ENCODE measurements at places on chromosomes 7 and 10.

DNA sequence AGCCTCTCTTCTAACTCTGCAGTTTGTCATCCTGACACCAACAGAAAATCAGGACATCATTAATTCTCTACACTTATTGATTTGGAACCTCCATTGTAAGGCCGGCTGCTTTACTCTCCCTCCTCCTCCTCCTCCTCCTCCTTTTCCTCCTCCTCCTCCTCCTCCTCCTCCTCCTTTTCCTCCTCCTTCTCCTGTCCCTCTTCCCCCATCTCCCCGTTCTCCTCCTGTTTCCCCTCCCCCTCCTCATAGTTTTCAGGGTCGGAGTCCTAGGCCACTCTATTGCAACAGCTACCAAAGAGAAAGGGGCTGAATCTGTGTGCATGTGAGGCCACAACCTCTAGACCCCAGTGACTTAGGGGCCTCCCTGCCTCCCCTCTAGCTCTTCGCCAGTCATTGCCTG is 136.1 kb downstream of the HECW1 start:
- H3K36me3 ChIP-seq, result no peaks in the 10 kb centered on the region
- H3K4me1 ChIP-seq, result no peaks in the 10 kb centered on the region
- no peak overlapping the region for H3K4me3 ChIP-seq
- H3K27me3 ChIP-seq, result no peaks in the 10 kb centered on the region

GRCh38 chr7:23093546-23093945 is 12.0 kb upstream of the KLHL7 start:
- no peaks in the 10 kb centered on the region for H3K27me3 ChIP-seq
- DNase-seq, result no peak
- H3K4me1 ChIP-seq, result peaks cover 18% of the 10 kb centered on the region
- no peaks in the 10 kb centered on the region for H3K36me3 ChIP-seq
- peak overlapping the region; percentile 60 for H3K27ac ChIP-seq
- no peak overlapping the region for H3K4me3 ChIP-seq

- no peaks in the 10 kb centered on the region for H3K36me3 ChIP-seq
- DNase-seq, result no peak
- H3K4me3 ChIP-seq, result no peak overlapping the region
- H3K27me3 ChIP-seq, result no peaks in the 10 kb centered on the region
- no peaks in the 10 kb centered on the region for H3K4me1 ChIP-seq
- no peak overlapping the region for H3K27ac ChIP-seq
These were observed 38.6 kb downstream of the TMEM106B start for GRCh38 chr7:12249706-12250105.

DNA sequence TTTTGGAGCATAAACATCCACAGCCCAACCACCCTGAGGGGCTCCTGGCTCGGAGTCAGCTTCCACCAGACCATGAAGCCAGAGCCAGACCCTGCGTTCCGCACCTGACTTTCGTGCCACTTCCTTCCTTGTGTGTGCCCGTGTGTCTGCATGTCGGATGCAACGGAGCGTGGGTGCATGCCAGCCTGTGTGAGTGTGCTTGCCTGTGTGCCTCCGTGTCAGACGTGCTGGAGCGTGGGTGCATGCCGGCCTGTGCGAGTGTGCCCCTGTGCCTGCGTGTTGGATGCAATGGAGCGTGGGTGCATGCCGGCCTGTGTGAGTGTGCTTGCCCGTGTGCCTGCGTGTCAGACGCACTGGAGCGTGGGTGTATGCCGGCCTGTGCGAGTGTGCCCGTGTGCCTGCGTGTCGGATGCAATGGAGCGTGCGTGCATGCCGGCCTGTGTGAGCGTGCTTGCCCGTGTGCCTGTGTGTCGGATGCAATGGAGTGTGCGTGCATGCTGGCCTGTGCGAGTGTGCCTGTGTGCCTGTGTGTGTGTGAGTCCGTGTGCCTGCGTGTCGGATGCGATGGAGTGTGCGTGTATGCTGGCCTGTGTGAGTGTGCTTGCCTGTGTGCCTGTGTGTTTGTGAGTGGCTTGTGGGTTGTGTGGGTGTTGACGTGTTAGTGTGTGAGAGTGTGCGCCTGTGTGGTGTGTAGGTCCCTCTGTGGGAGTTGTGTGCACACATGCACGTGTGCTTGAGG is 28.1 kb upstream of the KNDC1 start:
- DNase-seq, result peak; percentile 31
- no peaks in the 10 kb centered on the region for H3K27me3 ChIP-seq
- H3K4me1 ChIP-seq, result no peaks in the 10 kb centered on the region
- no peak overlapping the region for H3K4me3 ChIP-seq
- no peaks in the 10 kb centered on the region for H3K36me3 ChIP-seq
- no peak overlapping the region for H3K27ac ChIP-seq

DNA sequence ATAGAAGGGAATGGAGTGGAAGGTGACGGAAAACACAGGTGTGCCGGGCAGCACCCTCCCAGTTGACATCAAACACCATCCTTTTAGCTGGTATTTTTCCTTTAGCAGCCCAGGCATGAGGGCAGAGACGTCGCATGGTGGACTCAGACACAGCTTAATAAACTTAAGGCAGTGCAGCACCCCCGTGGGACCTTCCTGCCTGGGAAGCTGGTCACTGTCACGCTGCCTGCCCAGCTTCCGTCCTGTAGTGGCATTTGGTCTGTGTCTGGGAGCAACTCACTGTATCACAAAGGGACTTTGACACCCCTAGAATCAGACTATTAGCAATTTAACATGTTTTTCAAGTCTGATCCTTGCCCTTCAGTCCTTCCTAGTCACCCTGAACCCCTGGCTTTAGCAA is 35.8 kb downstream of the IL15RA start:
- no peak for DNase-seq
- no peak overlapping the region for H3K4me3 ChIP-seq
- H3K4me1 ChIP-seq, result peaks cover 23% of the 10 kb centered on the region
- H3K27me3 ChIP-seq, result no peaks in the 10 kb centered on the region
- no peak overlapping the region for H3K27ac ChIP-seq
- H3K36me3 ChIP-seq, result no peaks in the 10 kb centered on the region

- no peaks in the 10 kb centered on the region for H3K27me3 ChIP-seq
- H3K4me3 ChIP-seq, result no peak overlapping the region
- H3K36me3 ChIP-seq, result no peaks in the 10 kb centered on the region
- no peak overlapping the region for H3K27ac ChIP-seq
- no peak for DNase-seq
These were observed 181.8 kb downstream of the LRRTM3 start for GRCh38 chr10:67107670-67108069.

DNA sequence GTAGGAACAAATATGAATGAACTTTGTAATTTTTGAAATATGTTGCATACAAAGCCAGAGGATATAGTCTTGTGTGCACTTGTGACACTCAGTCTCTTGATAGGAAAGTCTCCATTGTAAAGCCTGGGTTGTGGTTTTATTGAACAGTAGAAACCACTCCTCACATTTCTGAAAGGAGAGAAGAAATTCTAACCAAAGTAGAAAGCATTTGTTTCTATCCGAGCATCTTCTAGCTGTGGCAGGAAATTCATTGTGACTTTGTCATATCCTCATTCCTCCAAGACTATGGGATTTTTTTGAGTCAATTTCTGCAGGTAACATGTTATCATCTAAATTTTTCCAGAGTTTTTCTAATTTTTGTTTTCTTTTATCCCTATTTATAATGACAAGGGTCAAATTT is 55.5 kb upstream of the NCF1 start:
- H3K27me3 ChIP-seq, result no peaks in the 10 kb centered on the region
- no peak for DNase-seq
- peaks cover 95% of the 10 kb centered on the region for H3K36me3 ChIP-seq

Measured in RWPE2 (cell line).